ENCODE measurements at places on chromosomes 4 and X. TPM values are rescaled to one million over a fixed set of nuclear protein-coding genes. Genes with fewer than 3 reads are reported as not detected.

F8A3 gene
- total RNA-seq, result 15.7 TPM

CSN2 gene
- not detected for total RNA-seq

- DNase-seq, result no peak
These were observed 124.6 kb downstream of the ANOS1 start for GRCh38 chrX:8607326-8607725.

- DNase-seq, result no peak
These were observed 126.5 kb downstream of the DKK2 start for GRCh38 chr4:106909486-106910188.

FAM241A gene
- 1.4 TPM for total RNA-seq

UGT2A3 gene
- 2.9 TPM for total RNA-seq

DNA sequence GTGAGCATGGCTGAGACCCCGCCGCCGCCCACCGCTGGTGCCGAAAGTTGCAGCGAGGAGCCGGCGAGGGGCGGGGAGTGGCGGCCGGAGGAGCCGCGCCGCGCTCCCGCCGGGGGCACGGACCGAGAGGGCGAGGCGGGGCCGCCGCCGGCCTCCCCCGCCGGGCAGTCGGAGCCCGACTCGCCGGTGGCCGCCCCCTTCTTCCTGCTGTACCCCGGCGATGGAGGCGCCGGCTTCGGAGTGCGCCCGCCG is 16.5 kb downstream of the UTP3 start:
- DNase-seq, result no peak

DNA sequence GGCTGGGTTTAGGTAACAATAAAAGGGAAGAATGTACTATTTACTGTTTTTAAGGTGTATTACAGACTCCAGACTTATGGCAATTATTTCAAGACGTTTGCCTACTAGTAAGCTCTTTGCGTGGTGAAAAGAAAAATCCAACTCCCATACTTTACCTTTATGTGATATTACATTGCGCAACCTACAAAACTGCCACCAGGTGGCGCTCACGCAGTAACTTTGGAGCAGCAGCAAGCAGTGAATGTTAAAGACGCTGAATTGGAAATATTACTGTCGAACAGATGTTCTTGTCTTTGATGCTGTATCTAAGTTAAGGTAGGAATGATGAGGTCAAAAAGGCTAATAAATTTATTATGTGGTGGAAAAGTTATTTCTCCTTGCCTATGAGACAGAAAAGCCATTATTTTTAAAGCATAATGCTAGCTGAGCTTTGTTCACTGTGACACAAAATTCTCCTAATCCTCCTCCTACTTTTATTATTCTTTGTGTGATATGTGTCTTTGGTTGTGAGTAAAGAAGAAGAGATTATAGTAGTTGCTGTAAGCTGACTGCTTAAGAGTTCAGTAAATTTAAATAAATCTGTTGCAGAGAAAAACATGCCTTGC is 1099.8 kb upstream of the TENM3 start:
- peak; percentile 68 for DNase-seq

DNA sequence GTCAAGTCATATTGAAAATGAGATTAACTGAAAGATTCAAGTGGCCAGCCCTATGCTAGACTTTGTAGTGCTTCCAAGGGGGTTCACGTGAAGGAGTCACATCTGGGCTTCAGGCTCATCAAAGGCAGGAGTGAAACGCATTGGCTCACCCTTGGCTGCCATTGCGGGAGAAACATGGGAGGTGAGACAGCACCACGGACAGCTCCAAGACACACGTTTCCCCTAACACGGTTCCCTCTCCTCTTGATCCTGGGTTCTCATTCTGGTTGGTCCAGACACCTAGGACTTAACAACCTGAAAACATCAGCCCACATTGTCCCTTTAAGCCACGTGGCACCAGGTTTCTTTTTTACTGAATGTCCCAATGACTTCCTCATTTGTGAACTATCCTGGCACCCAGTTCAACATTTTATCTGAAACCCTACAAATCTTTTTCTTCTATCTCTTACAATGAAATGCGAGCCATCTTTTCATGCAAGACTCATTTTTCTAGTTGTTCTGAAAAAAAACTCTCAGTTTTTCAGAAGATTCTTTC is 279.0 kb upstream of the VCX3A start:
- no peak for DNase-seq

- no peak for DNase-seq
These were observed 70.3 kb downstream of the STIM2 start for GRCh38 chr4:26930964-26931363.

DDIT4L gene
- total RNA-seq, result 1.2 TPM
